ENCODE measurements at places on chromosomes 2 and 18.

DNA sequence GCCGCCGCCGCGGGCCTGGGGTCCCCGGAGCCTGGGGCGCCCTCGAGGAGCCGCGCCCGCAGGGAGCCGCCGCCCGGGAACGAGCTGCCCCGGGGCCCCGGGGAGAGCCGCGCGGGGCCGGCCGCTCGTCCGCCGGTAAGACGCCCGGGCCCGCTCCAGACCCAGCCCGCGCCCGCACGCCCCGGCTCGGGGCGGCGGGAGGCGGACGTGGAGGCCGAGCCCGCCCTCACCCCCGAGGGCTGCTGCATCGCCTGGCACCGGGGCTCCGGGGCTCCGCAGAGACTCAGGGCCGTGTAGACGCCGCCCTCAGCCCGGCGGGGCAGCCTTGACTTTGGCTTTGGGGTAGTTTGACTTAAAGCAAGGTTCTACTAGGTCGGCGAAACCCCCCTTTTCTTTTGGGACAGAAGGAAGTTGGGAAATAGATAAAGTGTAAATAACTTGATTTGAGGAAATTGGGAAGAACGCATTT lies 335 bp downstream of the ERFE start:
- DNase-seq, result no peak

- DNase-seq, result no peak
Measured at GRCh38 chr18:43917520-43917919, 640.2 kb upstream of the SYT4 start.

DNA sequence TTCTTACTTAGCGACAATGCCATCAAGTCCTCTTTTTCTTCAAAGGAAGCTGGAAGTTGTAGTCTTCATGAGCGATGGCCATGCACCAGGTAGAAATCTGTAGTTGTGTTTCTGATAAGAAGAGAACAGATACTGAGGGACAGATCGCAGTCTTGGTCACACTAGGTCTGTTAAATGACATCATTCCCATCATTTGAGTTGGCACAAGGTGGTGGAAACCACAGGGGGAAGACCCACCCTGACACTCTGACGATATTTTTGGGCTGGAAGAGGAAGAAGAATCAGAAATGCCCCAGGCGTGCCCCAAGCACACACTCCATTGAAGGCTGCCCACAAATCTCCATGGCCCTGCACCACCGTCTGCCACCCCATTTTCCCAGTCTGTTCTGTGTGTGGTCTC lies 89.0 kb upstream of the BOD1L2 start:
- DNase-seq, result no peak

DNA sequence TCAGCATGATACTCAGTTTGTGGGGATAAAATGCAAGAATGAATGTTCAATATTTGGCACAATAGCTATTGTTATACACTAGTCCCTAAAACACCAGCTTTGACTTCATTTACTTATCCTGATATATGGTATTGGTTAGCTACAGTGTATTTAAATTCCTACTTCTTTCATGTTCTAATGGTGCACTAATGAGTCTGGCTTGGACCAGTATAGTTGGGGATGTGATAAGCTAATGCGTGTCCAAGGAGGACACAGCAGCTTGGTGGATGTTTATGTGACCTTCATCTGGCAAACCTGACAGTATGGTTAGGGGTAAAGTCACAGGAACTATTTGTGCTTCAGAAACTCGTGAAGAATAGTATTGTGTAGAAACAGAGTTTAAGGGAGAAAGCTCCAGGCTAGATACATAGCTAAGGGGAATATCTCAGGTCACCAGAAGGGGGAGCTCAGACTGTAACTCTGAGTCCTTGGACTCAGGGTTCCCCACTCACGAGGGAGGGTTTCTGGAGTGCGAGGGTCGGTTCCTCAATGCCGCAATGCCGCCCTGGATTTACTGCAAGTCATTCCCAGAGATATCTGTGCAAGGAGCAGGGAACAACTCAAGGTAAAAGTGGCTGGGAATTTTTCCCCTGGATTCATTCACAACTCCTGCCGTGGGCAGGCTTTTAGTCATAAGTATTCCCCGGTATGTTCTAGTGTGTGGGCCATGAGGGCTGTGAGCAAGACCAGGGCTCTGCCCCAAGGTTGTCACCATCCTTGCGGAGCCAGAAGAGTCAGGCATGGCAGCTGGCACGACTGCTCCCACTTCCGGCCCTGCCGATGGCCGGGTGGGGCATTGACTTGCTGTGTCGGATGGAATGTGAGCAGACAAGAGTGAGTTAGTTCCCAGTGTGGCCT lies 14.5 kb downstream of the IL1R2 start:
- peak; percentile 54 for DNase-seq

DNA sequence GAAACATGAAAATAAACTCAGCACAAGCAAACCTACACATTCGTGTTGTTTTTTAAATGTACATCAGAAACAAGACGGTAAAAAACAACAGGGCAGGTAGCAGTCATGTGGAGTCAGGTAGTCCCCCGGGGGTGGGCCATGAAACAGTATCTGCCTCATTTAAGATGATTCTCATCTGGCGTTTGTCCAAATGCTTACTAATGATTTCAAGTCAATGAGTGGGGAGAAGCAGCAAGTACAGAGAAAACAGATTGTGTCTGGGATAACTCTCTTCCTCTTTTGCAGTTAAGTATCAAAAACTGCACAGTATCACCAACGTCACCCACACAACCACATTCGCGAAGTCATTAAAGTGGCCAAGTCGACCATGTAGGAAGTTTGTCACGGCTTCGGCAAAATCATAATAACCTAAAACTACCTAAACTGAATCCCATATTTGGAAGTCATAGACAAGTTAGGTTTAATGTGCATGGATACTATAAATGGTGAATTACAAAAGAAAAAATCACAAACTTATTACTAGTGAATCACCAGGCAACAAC lies 1.3 kb downstream of the LAPTM4A start:
- peak; percentile 58 for DNase-seq

DNA sequence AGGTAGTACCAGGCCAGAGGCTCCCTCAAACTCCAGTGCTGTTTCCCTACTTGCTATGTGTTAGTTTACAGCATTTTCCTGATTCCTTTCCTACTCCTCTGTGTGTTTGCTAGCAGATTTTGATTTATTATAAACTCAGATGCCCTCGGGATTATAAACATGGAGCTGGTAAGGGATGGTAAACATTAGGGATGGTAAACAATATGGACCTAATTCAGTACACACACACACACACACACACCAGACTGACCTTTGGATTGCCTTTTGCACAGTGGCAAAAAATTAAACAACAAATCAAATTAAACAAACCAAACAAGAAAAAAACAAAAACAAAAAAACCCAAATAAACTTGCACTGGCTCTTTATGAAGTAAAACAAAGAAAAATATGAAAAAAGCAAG lies 55.4 kb upstream of the ACVR1 start:
- no peak for DNase-seq

- DNase-seq, result peak; percentile 22
Measured at GRCh38 chr2:58106896-58107295, 60.3 kb downstream of the VRK2 start.

DNA sequence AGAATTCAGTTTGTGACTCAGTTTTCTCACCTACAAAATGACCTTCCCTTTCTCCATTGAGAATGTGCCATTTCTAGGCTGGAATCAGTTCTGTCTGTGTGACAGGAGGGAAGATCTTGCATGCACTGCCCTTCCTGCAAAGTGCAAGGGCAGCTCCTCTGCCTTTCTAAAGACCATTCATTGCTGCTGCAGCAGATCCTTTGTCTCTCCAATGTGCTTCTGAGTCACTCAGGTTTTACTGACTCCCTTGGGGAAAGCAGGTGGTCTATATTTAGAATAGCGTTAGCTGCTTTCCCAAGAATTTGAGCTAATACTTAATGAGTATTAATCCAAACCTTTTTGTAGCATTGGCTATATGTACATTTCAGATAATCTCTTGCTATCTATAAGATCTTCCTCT lies 62.5 kb downstream of the DAW1 start:
- DNase-seq, result no peak

- no peak for DNase-seq
Measured at GRCh38 chr2:23238011-23238657, 146.8 kb upstream of the KLHL29 start.

Data from fibroblast of skin of back (primary cell).